ENCODE measurements at places on chromosomes 4 and X.

DNA sequence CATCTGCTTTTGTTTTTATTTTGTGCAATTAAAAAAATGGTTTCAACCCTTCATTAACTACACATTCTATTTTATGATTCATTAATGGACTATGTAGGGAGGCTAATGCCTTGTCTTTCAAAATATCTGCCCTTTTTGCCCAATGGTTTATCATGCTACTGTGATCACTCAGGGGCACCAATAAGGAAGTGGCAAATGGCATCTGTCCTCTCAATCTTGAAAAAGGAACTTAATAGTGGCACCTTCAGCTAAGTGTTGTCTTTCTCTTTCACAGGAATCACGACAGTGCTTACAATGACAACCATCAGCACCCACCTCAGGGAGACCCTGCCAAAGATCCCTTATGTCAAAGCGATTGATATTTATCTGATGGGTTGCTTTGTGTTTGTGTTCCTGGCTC is 57.1 kb downstream of the COMMD8 start:
- no peak for DNase-seq

GRCh38 chrX:79361192-79361870 is 5.8 kb downstream of the ITM2A start:
- no peak for DNase-seq

- DNase-seq = no peak
Measured at GRCh38 chrX:153999359-154000037, 20.2 kb downstream of the IRAK1 start.

DNA sequence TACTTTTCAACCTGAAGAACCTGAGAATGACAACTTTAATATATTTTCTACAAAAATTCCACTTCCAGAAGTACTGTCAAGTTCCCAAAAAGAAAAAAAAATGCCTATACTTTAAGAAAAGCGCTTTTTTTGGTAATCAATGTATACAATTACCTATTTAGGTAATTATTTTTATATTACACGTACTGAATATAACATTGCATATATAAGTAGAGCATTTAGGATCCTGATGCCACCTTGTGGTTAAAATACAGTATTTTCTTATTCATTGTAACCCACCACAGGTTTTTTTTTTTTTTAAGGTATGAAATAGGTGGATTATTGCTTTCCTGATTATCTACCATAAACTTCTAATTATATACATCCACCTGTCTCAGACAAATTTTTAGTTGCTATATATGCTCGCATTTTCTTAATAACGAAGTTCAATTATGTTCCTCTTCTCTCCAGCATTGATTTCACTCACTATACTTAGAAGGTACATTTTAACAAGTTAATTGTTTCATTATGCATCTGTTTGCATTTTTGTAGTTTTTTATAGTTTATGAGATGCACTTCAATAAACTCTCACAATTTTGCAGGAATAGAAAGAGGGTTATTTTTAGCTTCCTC is 5.2 kb downstream of the MAP9 start:
- DNase-seq = no peak

DNA sequence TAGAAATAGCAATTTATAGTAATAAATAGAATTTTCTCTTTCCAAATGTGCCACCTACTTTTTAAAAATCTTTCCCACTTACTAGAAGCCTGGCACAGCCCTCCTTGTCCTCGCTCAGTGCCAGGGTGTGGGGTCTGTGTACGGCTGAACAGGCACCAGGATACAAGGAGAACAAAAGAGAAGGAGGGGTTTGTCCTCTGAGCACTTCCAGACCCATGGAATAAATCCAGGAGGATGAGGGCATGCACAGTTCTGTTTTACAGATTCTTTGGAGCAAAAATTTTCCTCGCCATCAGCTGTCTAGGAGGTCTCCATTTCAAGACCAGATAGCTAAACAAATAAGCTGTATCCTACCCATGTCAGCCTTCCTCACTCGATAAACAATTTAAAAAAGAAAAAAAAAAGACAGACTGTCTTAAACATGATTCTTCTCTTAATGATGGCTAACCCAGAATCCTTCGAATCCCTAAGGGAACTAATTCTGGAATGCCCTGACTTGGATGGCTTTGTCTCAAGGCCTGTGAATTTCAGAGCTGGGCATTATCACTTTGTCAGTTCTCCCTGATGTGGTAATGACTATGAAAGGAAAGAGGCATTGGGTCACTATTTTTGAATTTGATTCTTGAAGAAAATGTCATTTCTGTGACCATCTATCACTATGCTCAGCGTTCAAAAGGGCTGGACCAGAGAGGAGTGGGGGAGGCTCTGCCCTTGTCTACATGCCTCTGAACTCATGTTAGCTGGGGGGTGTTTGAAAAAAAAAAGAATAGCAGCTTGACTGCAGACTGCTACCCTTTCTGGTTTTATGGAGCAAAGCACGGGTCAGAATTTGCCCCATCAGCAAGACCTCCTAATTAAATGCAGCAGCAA is 151.0 kb downstream of the DCTD start:
- no peak for DNase-seq

- DNase-seq = no peak
Measured at GRCh38 chrX:68808686-68809357, 20.0 kb upstream of the EFNB1 start.
